Right ventricle myocardium inferior (tissue), 1 donor: ENCODE measurements at places on chromosomes 5 and 9. TPM values are rescaled to one million over a fixed set of nuclear protein-coding genes. Genes with fewer than 3 reads are reported as not detected.

SLC6A7 gene
- total RNA-seq = not detected

C5orf58 gene
- not detected for total RNA-seq

TBC1D2 gene
- total RNA-seq = 2.3 TPM

TMEM252 gene
- total RNA-seq = not detected

ITK gene
- 0.51 TPM for total RNA-seq

NR5A1 gene
- total RNA-seq = not detected

PCDHA1 gene
- total RNA-seq = not detected

GRCh38 chr9:96078897-96079490 lies 203.5 kb downstream of the ERCC6L2 start:
- no peak for DNase-seq

DNA sequence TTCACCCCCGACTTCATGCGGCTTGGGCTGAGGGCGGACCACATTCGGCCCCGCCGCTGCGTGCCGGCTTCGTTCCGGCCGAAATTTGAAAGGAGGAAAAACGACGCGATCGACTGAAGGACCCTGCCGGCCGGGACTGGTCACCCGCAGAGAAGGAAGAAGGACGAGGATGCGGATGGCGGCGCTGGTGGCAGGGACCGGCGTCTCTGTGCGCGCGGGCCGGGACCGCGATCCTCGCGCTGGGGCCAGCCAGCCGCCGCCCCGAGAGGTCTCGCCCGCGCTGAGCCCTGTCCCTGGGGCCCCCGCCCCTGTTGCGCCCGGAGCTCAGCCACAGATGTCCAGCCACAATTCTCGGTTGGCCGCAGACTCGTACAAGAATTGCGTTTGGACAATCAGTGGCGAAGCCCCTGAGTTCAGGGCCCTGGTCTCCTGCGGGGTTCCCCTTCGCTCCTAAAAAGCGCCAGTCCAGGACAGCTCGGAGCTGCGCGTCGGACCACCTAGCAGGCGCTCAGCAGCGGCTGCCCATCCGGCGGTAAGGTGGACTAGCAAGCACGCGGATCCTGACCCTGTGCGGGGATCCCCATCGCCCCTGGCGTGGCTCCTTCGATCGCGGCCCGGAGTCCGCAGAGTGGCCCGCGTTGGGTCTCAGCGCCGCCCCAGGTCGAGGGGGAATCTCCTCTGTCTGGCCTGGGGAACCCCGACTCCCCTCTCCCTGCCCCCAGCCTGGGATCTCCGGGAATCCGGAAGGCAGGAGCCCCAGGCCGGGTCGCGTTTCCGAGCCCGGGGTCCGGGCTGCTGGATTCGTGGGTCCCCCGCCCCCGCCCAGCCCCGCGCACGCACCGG lies 21.3 kb downstream of the URM1 start:
- no peak for DNase-seq

DNA sequence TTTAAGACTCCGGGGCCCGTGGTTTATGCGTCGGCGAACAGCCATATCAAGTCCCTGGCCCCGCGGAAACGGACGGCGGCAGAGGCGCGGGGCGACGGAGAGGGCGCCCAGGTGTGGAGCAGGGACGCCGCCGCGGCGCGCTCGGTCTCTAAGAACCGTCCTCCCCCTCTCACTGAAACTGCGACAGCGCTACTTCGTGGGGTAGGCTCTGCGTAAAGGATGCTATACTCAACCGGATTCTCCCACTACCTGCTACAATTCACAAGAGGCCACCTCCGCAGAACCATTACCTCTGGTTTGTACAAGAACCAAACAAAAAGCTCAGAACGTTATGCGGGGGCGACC lies 404 bp downstream of the MRNIP start:
- no peak for DNase-seq

DNA sequence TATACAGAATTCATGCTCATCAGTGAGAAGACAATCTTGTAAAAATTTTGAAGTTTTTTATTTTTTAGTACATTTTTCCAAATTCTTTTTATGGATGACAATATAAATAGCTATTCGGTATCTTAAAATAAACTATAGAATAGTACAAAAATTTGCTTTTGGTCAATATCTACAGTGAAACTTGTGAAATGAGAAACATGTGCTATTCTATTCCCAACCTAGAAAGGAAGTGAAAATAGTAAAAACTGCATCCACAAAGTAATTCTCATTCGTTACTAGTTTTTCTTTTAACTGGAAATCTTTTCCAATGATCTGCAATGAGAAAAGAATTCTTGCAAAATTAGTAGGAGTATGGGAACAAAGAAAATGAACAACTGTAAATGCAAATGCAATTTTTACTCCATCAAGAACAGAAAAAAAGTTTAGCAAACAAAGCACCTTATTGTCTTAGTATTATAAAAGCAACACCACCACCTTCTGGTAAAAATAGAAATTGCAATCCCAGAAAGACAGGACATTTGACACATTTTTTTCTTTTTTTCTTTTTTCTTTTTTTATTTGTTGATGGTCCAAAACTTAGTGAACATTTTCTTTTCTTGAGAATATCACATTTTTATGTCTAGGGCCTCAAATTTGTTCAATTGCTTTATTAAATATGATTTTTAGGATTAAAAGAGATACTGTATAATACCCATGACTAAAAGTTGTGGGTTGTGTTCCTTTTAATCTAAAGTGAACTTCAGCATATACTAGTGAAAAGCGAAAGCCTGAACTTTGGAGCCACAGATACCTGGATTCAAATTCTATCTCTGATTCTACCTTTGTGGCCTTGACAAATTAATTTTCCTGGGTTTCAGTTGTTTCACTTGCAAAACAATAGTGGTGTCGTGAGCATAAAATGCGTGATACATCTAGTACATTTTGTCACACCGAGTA lies 72.3 kb downstream of the SLCO4C1 start:
- no peak for DNase-seq

- no peak for DNase-seq
Observed at GRCh38 chr5:103849934-103850333, 287.3 kb upstream of the NUDT12 start.

DNA sequence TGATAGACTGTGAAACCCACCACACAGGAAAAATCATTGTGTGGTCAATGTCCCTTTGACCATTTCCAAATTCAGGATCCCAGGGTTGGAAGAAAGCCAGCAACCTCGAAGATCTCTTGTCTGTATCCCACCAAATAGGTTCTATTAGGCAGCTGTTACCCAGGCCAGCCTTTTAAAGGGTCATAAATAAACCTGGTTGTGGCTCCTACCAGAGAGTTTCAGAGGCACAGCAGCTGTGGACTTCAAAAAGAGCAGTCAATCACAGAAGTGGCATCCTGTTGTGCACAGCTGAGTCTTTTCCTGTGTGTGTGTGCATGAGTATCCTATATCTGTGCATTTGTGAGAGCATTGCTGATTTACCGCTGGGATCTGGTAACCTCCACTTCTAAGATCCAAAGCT lies 23.7 kb upstream of the OR2S2 start:
- no peak for DNase-seq

GRCh38 chr9:33471361-33471760 lies 2.4 kb downstream of the NOL6 start:
- no peak for DNase-seq

DNA sequence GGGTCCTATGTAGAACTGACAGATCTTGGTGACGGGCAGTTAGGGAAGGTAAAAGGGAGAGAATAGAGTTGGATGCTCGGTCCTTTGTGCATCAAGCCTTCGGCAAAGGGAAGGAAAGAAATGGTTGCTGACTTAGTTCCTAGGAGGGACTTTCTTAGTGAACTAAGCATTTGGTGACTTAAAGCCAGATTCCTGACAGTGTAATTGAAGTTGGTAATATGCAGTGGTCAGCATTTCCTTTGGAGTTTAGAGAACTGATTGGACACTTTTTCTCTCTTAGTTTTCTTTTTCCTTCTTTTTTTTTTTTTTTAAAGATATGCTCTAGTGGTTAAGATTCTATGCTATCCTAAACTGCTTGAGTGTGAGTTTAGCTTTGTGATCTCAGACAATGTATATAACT lies 2.3 kb downstream of the CLTA start:
- no peak for DNase-seq

GRCh38 chr5:76513476-76513875 lies 109.7 kb downstream of the F2RL2 start:
- no peak for DNase-seq

DNA sequence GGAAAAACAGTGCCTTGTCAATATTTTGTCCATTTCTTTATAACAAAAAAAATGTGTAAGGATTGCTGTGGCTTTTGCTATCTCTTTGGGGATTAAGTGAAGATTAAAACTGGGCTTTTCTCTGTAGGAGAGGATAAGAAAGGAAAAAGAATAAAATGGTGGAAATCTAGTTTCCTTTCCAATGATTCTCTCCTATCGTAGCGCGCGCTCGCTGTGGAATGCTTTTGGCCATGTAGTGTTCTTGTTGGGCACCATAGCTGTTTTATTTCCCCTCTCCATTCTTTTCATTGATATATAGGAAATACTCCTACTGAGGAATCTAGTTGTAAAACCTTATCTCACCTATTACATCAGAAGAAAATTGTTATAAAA lies 1.5 kb downstream of the STXBP1 start:
- DNase-seq = no peak

DNA sequence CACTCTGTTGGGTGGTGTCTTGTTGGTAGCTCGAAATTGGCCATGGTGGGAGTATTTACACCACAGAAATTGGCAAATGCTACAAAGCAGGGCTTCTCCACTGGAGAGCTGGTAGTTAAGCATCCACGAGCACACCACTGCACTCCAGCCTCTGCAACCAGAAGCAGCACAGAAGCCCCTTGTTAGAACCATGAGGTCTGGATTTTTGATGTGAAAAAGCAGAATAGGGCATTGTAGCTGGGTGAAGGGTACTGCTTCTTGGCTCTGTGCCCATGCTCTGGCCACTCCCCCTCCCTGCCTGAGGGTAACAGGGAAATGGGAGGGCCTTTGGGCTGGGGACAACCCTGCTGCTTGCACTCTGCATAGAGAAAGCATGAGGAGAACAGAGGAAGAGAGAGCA lies 81.2 kb upstream of the UBTD2 start:
- DNase-seq = no peak

- no peak for DNase-seq
Observed at GRCh38 chr5:23316060-23316591, 191.3 kb upstream of the PRDM9 start.

GRCh38 chr9:109992293-109992692 lies 212.3 kb downstream of the PALM2AKAP2 start:
- no peak for DNase-seq

DNA sequence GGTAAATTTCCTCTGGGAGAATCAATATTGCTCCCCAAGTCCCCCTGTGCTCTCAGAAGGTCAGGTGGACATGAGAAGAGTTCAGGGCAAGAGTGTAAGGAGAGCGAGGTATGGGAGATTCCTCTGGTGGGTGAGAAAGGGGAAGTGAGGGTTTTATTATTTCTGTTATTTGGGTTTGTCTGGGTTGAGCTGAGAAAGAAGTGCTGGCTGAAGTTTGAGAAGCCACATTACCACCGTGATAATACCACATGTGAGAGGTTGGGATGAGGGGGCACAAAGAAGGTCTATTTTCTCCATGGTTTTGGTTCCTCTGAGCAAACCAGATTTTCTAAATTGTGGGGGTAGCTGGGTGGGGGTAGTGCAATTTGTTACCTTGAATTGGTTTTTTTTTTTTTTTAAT lies 350.4 kb downstream of the OSTF1 start:
- no peak for DNase-seq

DNA sequence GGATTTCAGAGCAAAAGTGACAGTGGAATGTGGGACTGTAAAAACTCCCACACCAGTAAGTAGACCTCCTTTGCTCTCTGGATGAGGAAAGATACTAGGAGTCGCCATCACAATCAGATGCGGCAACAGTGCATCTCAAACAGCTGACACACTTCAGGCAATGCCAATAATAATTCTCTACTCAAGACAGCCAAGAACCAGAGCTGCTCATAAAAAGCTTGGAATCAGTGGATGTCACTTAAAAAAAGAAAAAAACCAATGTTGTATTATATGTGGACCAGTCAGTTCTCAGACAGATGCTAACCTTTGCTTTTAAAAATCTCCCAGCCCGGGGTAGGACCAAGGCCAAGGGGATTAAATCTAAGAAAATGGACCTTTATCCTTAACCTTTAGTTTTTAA lies 185.0 kb downstream of the GNA14 start:
- DNase-seq = no peak

- peak; percentile 31 for DNase-seq
Observed at GRCh38 chr5:128736553-128736952, 198.5 kb upstream of the FBN2 start.

DNA sequence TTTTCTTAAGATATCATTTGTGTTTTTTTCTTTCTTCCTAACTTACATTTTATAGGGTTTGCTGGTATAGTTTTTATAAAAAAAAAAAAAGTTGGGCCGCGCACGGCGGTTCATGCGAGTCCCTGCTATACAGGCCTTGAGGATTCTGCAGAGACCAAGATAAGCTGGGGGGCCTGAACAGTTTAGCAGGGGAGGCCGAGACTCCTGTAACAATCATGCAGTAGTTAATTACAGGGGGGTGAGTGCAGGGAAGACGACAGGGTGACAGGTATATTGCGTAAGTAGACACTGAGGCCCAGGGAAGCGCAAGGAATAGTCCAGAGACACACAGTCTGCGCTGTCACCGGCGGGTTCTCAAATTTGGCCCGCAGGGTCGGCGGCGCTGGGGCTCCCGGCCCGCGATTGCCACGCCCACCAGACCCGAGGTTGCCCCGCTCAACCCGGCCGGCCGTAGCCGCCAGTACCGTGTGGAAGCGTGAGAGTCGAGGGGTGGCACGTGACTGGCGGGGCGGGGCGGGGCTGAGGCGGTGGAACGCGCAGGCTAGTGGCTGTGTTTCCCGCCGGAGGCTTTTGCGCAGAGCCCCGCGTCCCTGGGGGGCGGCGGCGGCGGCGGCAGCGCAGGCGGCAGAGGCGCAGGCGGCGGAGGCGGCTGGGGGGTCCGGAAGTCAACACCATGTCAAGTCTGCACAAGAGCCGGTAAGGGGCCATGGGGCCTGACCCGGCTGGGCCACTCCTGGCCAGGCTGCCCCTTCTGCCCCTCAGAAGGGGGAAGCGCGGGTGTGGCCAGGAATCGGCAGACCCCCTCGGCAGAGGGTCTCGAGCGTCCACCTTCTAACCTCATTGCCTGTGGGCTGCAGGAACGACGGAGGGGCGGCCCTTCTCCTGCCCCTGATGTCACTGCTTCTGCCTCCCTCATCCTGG lies at the start of gene TBC1D13:
TBC1D13 (plus strand) TSS at position 573 of the 921 bp plus-strand sequence; CDS start at position 674, 101 bp downstream.
- peak; percentile 93 for DNase-seq

DNA sequence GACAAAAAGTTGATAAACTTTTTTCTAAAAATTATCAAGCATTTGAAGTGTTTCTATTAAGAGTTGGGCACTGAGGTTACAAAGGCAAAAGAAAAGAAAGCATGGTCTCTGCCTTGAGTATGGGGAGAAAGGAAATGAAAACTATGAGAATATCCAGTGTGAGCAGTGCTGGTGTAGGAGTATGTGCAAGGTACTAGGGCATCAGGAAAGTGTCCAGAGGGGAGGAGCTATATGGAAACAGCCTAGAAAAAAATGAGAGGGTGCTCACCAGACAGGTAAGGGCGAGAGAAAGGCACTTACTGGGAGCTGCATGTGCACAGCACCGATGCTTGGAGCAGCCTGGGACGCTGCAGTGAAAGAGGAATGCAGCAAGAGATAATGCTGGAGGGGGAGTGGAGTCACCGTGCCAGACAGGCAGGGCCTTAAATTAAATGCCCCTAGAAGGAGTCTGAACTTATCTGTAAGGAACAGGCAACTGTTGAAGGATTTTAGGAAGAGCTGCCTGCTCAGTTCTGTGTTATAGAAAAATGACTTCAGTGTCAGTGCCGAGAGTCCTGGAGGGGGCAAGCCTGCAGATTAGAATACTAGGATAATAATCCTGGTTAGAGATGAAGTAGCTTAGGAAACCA lies 14.0 kb downstream of the MCC start:
- DNase-seq = no peak

- no peak for DNase-seq
Observed at GRCh38 chr9:84988621-84989020, 319.1 kb downstream of the NTRK2 start.

GRCh38 chr9:133403766-133404453 lies 13.9 kb downstream of the REXO4 start:
- no peak for DNase-seq
